Transverse colon (tissue), 4 donors: ENCODE measurements at places on chromosomes 11 and 22. TPM values are rescaled to one million over a fixed set of nuclear protein-coding genes. Genes with fewer than 3 reads are reported as not detected.

DNA sequence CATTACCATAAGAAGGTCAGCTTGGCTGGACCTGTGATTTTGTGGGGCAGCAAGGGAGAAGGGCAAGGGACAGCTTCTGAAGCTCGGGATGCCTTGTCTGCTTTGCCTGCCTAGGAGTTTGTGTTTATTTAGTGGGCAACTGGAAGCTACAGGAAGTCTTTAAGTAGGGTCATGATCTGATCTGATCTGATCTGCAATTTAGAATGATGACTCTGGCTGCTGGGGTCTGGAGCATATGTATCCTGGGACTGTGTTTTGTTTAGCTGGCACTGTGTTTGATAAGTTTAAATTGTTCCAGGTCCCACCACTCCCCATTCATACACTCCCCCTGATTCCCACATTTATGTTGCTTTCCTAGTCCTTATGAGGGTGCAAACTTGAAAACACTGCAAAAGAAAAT lies 47.7 kb upstream of the HTATIP2 start:
- DNase-seq: no peak

DNA sequence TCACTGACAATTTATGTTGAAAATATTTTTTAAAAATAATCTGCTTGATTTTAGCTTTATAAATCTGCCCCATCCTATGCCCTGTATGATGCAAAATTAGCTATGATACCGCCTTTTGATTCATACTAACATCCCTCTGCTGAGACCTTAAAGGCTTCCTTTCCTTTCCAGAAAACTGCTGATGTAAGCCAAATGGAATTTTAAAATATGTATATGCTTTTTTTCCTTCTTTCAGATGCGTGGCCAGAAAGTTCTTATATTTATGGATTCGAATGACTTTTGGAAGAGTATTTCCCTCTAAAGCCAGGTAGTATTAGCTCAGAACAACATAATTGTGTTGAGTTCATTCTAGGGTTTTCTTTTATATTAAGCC lies 34.5 kb downstream of the SFI1 start:
- DNase-seq: no peak

- no peak for DNase-seq
Observed at GRCh38 chr22:49629586-49630447, 197.9 kb downstream of the BRD1 start.

DNA sequence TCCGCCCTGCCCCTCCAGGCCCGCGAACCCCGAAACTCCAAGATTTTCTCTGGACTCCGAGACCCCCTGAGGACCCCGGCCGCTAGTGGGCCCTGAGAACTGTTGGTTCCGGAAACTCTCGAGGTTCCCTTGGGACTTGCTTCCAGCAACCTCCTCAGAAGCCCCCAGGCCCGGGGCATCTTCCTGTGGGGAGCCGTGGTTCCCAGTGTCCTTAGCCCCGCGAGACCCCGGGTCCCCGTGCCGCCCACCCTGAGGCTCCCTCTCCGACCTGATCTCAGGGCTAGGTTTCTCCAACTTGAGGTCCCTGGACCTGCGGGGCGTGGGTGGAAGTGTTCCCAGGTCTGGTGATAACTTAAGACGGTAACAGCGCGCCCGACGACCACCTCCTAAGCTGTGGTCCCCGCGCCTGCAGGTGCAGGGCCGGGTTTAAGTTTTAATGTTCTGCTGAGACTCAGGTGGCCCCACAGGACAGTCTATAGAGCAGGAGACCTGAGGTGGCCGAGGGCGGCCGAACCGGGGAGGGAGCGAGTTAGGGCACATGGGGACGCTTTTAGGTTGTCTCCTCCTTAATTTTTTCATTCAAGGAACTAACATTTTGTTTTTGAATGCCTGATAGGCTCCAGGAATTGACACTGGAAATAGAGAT lies 720 bp downstream of the FAM118A start:
- DNase-seq: no peak

- DNase-seq: no peak
Observed at GRCh38 chr11:129960216-129961214, 42.1 kb downstream of the PRDM10 start.

DNA sequence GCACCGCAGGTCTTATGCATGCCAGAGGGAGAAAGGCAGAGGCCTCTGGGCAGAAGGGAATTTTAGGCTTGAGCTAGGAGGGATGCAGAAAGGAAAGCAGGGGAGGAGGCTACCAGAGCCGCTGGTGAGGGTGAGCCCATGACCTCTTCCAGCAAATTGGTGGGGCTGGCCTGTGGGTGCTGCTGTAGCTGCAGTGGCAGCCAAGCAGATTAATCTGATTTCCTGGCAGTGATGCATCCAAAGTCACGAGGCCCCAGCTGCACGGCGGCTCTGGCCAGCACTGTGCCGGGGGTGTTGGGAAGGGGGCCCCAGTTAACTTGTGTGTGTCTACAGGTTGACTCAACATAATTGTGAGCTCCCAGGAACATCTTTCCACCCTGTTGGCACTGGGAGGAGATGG lies 41.4 kb upstream of the B3GAT1 start:
- no peak for DNase-seq

- no peak for DNase-seq
Observed at GRCh38 chr11:69495441-69496201, 14.2 kb downstream of the LINC01488 start.

DNA sequence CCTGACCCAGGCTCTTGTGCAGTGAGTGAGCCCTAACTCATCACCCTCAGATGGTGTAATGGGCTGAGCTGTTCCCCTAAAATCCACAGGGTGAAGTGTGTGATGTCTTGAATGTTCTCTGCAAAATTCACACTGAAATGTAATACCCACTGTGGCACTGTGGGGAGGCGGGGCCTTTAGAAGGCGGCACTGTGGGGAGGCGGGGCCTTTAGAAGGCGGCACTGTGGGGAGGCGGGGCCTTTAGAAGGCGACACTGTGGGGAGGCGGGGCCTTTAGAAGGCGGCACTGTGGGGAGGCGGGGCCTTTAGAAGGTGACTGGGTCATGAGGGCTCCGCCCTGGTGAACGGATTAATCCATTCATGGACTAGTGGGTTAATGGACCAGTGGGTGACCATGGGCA lies 33.0 kb downstream of the CHID1 start:
- no peak for DNase-seq

DNA sequence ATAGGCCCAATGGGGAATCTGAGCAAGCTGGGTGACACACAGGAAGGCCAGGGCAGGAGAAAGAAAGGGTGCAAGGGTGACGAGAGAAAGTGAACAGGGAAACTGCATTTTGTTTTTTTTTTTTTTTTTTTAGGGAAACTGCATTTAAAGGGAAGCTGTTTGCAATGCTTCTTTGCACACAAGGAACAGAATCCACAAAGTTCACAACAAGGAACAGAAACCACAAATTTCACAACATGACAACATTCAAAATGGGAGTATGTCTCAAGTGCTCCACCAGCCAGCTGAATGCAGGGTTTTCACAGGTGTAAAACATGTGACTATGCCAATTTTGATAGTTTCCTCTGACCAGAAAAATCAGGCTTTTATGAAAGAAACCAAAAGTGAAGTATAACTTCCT lies 6.8 kb upstream of the PLAAT3 start:
- DNase-seq: no peak

GRCh38 chr22:46062971-46063631 lies 86.1 kb upstream of the WNT7B start:
- DNase-seq: peak; percentile 7

DNA sequence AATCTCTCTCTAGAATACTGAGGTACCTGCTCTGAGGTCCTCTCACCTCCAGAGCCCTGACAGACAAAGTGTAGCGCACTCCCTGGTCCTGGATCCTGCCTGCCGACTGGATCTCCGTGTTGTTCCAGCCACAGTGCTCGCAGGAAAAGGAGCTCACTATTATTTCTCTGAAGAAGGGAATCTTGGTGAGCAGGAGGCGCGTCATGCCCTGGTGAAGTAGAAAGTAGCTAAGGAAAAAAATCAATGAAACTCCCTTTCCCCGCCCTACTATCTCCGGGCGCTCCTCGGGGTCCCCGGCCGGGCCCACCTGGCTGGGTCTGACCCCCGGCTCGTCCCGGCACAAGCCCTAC lies 412 bp downstream of the ZPR1 start:
- DNase-seq: no peak

- DNase-seq: peak; percentile 25
Observed at GRCh38 chr11:126607374-126607773, 251.9 kb downstream of the ST3GAL4 start.

DNA sequence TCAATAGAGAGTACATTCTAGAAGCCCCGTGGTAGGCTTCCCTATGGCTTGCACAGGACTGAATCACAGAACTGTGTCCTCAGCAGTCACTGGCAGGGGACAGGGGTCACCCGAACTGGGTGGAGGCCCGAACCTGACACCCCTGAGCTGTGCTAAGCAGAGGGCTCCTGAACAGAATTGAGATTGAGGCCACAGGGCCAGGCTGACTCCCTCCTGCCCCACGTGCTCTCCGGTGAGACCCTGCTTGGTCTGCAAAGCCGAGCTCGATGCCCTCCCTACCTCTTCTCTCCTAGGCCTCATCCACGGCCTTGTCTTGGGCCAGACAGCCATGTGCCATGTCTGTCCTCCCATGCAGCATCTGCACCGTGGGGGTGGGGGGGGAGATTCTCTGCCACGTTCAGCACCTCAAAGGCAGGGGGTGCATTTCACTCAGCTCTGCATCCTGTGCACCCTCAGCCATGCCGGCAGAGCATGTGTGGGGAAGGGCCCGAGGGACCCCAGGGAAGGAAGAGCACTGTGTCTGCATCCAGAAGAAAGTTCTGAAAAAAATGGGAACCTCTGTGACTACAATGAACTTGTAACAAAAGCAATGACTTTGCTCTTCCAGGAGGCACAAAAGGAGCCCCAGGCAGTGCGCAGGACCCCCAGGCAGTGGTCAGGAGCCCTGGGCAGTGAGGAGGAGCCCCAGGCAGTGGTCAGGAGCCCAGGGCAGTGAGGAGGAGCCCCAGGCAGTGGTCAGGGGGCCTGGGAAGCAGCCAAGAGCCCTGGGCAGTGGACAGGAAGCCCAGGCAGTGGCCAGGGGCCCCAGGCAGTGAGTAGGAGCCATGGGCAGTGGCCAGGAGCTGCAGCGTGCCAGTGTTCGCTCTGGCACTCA lies 76.7 kb upstream of the SEPTIN5 start:
- DNase-seq: no peak

Gene LRRC32
- 8.6 TPM for total RNA-seq

Gene PHF21B
- not detected for total RNA-seq

Gene C22orf42
- total RNA-seq: not detected

Gene PDGFB
- total RNA-seq: 2.7 TPM
